Sciatic nerve (tissue), 2 donors: ENCODE measurements at places on chromosomes 2 and 18.

DNA sequence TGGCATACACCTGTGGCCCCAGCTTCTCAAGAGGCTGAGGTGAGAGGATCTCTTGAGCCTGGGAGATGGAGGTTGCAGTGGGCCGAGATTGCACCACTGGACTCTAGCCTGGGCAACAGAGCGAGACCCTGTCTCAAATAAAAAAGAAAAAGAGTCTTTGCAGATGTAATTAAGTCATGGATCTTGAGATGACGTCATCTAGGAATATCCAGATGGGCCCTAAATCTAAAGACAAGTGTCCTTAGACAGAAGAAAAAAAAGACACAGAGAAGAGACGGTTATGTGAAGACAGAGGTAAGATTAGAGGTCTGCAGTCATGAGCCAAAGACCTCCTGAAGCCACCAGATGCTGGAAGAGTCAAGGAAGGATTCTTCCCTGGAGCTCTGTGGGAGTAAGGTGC lies 74.3 kb downstream of the RHOB start:
- DNase-seq: no peak

- DNase-seq: no peak
Observed at GRCh38 chr2:15594291-15595256, 2.9 kb downstream of the DDX1 start.

GRCh38 chr2:38095996-38096861 lies 20.3 kb upstream of the CYP1B1 start:
- no peak for DNase-seq

GRCh38 chr2:178359192-178359912 lies 91.6 kb downstream of the PRKRA start:
- no peak for DNase-seq

DNA sequence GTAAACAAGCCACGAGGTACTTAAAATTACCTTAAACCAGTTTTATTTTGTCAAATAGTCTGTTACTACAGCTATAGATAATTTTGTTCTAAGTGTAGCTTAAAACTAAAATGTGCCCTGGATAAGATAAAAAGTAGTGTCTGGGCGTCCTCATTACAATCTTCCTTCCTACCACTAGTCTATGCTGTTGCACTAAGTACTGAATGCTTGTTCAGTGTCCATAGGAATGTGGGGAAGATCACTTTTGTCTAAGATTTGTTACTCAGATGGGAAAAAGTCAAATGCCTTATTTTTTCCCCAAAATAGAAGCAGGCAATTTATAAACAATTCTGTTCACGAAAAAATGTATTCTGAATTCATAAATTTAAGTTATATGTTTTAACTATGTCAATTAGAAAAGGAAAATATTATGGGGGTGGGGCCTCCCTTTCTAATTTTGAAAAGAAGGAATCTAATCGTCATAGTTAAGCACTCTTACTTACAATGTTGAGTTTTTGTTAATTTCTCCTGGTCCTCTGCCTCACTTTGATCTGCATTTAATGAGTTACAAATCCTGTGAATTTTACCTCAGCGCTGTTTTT lies 140.4 kb upstream of the VRK2 start:
- DNase-seq: no peak

DNA sequence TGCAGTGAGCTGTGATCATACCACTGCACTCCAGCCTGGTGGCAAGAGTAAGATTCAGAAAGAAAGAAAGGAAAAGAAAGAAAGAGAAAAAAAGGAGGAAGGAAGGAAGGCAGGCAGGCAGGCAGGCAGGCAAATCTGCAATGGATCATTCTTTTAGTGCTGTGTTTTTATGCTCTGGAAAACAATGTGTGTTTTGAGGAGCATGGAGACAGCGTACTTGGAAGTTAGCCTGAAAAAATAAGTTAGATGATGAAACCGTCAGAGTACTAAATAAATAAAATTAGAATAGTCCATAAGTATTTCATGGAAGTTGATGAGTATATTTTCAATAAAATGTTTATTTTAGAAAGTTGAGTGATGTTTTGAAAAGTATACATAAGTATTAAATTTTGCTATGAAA lies 366.4 kb upstream of the CDH20 start:
- no peak for DNase-seq

GRCh38 chr2:241257419-241258032 lies 57.9 kb downstream of the HDLBP start:
- DNase-seq: peak; percentile 30

GRCh38 chr18:48925491-48925780 lies 25.3 kb downstream of the SMAD7 start:
- DNase-seq: no peak

GRCh38 chr2:85246348-85246747 lies 81.4 kb downstream of the TGOLN2 start:
- DNase-seq: no peak

GRCh38 chr18:61980355-61980754 lies 87.5 kb upstream of the RNF152 start:
- no peak for DNase-seq

GRCh38 chr2:28437918-28438317 lies 45.3 kb downstream of the FOSL2 start:
- no peak for DNase-seq

- DNase-seq: peak; percentile 82
Observed at GRCh38 chr2:233470011-233470687, 96.4 kb downstream of the USP40 start.

GRCh38 chr2:107712857-107713256 lies 113.8 kb upstream of the RGPD4 start:
- no peak for DNase-seq

- DNase-seq: no peak
Observed at GRCh38 chr2:204611017-204611631, 65.8 kb downstream of the PARD3B start.

- no peak for DNase-seq
Observed at GRCh38 chr2:174711206-174711605, 53.1 kb downstream of the CHRNA1 start.

GRCh38 chr2:65799141-65799854 lies 366.9 kb upstream of the SPRED2 start:
- DNase-seq: no peak

GRCh38 chr18:79829136-79829854 lies 31.6 kb downstream of the KCNG2 start:
- DNase-seq: no peak

DNA sequence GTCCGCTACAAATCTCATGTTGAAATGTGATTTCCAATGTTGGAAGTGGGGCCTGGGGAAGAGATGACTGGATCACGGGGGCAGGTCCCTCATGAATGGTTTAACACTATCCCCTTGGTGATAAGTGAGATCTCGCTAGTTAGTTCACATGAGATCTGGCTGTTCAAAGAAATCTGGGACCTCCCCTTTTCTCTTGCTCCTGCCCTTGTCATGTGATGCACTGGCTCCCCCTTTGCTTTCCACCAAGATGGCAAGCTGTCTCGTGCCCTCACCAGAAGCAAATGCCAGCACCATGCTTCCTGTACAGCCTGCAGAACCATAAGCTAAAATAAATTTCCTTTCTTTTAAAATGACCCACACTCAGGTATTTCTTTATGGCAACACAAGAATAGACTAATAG lies 57.3 kb upstream of the C2orf15 start:
- no peak for DNase-seq

DNA sequence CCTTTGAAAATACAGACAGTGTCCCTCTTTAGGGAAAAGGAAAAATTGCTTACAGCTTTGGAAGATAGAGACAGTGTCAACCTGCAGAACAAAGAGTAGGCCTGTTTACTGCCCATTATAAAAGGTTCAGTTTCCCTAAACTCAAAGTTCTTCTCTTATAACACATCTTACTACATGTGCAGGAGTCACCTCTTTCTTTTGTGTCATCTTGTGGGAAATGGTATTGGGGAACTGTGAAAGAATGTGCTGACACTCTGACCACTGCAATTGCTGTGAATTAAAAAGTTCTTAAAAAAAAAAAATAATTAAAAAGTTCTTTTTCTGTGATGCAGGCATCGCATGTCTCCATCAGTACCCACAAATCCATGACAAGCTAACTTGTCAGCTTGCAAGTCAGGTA lies 2.9 kb upstream of the ITGB6 start:
- no peak for DNase-seq

GRCh38 chr2:195871326-195871725 lies 197.3 kb downstream of the DNAH7 start:
- DNase-seq: no peak

GRCh38 chr2:235877275-235877802 lies 290.8 kb downstream of the GBX2 start:
- no peak for DNase-seq

DNA sequence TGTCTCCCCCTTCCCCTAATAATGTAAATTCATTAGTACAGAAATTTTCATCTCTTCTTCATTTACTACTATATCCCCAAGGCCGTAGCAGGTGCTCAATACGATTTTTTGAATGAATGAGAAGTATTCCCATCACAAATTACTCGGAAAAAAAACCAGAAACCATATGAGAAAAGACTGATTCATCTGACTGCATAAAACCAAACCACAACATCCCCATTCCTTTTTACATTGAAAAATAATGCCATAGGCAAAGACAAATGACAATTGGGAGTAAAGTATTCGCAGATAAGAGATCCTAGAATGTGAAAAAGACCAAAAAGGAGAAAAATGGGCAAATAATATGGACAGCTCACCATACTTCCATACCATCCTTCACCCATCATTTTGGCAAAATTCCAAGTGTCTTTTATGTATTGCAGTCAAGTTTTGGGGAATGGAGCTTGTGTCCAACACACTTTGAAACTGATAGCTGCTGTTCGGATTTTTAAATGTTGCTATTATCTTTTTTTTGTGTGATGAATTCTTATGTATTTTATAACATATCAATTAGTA lies 1.5 kb downstream of the ZC3H8 start:
- no peak for DNase-seq

- DNase-seq: no peak
Observed at GRCh38 chr2:207131594-207131993, 34.2 kb downstream of the KLF7 start.

DNA sequence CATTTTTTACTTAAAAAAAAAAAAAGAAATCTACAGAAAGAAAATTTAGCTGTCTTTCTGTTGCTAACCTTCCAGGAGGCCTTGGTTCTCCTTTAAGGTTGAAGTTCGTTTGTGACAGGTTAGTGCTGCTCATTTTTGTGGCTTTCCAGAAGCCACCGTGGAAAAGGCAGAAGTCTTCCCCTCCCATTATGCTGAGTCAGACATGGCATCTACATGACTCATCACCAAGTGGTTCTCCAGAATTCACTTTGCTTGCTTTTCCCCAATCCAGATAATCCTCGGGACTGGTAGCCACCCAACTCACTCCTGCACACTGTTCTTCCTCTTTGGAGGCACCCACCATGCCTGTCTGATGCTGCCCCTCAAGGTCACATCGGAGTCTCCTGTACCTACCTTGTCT lies 228.7 kb downstream of the PIK3C3 start:
- DNase-seq: no peak

- no peak for DNase-seq
Observed at GRCh38 chr2:128108166-128108565, 17.2 kb downstream of the UGGT1 start.
